Activated CD8-positive, alpha-beta T cell treated with anti-CD3 and anti-CD28 coated beads, Interleukin-2, amount 10 ng/mL, durations not matched to agents 7 days and 5 days (primary cell): ENCODE measurements at places on chromosomes 4 and X.

DNA sequence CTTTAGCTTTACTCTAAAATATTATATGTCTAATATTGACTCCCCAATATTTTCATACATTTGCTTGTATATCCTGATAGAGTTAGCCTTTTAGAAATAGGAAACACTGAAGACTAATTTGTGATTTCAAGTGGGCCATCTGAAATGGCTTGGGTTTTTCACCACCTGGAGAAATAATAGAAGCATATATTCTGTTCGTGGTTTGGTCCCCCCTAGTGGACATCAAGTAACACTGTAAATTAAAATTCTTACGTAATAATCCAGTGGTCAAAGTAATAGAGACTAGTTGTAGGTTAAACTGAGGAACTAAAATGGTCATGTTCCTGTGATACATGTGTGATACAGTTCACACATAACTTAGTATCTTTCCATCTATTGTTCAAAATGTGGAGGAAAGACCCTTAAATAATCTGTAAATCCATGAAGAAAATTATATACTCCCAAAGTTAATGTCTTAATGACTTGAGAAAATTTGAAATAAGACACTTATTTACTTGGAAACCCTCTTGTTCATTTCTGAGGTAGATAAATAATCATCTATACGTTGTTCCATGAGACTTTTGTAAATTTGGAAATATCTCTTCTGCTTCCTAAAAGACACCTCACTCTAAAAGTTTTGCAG, 79.8 kb upstream of the SMARCAD1 start:
- DNase-seq, result no peak

DNA sequence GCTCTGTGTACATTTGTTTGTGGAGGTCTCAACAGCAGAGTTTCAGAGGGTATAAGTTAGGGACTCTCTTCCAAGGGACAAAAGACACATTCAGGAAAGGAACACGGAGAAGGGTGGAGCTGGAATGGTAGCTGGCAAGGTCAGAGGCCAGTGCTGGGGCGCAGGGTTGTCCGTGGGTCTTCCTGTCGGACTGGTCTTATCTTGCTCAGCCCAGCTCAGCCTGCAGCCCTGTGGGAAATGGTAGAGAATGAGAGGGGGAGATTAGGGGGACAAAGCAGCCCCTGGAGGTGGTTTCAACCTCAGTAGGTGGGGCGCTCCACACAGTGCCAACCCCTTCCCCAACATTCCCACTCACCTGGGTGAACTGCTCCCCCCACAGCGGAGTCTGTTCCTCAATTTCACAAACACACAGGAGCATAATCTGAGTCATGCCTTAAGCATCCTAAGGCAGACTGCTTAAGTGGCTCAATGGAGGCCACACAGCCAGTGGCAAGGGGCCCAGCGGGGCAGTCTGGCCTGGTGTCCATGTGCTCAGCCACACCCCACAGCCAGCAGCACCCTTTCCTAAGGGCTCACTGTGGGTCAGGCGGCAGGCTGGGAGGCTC, 6.9 kb upstream of the HDAC6 start:
- no peak for DNase-seq

DNA sequence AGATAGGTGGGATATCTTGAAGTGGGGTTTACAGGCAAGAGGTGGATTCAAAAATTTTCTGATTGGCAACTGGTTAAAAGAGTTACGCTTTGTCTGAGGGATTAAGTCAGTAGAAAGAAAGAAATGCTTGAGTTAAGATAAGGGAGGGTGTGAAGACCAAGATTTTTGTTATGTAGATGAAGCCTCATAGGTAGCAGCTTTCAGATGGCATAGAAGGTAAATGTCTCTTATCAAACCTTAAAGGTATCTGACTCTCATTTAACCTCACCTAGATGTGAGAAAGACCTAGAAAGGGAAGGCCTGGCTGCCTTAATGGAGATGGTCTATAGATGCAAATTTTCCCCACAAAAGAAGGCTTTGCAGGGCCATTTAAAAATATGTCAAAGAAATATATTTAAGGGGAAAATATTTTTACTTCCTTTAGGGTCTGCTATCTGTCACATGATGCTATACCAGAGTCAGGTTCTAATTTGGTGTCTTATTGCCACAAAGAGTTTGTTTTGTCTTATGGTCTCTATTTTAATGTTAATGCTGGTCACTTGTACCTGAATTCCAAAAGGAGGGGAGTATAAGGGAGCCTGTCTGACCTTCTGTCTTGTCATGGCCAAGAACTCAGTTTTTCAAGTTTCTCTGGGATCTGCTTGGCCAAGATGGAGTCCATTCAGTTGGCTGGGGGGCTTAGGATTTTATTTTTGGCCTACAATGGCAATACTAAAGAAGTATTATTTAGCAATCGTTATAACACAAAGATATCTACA, 699.1 kb upstream of the AMOT start:
- DNase-seq, result no peak

GRCh38 chrX:79270401-79270800, 96.7 kb downstream of the ITM2A start:
- DNase-seq, result peak; percentile 80

- DNase-seq, result no peak
Measured at GRCh38 chrX:10352536-10352935, 195.8 kb downstream of the CLCN4 start.

- no peak for DNase-seq
Measured at GRCh38 chr4:7838136-7838782, 101.4 kb downstream of the AFAP1 start.

DNA sequence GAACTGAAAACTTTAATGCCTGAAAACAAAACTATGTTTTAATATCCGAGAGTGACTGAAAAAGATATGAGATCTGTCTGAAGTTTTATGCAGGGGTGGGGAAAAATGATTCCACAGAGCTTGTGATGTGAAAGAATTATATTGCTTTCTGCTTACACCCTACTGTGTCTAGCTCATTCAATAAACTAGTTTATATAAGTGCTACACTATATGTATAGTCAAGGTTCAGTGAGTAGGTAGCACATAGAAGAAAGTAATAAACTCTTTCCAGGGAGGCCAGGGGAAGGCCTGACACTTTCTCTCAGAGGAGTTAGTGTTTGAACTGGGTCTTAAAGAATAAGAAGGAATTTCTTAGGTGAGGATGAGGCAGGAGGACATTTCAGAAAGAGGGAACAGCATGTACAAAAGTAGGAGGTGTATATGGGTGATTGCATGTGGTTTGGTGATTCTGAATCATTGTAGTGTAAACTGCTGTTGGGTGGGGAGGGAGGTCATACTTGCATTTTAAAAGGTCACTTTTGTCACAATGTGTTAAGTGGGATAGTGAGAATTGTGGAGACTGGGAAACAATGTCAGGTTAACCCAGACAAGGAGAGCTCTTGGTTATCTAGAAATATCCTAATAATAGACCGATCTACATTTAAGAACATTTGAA, 25.1 kb upstream of the TEX13D start:
- no peak for DNase-seq

DNA sequence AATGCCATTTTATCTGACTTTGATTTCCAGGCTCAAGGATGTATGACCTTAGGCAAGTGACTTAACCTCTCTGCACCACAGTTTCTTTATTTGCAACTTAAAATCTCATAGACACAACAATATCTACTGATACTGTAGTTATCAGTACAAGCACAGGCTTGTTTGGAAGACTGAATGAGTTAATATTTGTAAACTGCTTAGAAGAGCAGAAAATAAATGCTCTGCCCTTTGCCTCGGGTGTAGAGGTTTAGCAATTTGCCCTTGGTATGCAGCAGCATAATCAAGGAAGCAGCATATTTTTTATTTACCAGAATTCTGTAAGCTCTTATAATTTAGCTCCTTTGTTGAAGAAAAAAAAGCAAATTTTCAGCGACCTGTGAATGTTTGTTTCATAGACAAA, 2.9 kb upstream of the CXCL1 start:
- DNase-seq, result no peak

GRCh38 chr4:53531585-53532224, 59.6 kb downstream of the LNX1 start:
- no peak for DNase-seq

DNA sequence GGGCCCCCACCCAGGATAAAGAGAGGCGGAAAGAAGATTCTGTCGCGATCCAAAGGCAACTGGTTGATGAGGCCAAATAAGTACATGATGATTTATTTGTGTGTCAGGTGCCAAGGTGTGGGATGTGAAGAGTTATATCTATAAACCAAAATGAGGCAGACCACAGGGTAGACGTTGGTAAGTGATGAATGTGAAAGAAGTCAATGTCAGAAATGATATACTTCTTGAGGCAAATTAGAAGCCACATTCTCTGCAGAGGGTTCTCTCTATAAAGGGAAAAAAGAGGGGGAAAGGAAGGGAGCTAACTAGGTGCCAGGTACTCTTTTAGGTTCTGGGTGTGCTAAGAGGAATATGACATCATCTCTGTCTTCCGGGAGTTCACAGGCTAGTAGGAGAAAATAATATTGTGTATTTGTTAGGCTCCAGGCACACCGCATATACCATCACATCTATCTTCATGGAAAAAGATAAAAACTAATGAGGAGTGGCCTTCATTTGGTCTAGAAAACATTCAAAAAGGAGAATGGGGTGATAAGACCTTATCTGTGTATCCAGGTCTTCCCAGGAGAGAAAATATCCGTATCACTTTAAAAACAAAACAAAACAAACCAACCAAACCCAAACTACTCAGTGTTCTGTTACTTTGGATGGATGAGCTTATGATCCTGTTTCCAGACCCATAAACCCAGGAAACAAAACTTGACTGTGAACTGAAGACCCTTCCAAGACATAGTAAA, 4.8 kb upstream of the SH2D1A start:
- DNase-seq, result no peak

DNA sequence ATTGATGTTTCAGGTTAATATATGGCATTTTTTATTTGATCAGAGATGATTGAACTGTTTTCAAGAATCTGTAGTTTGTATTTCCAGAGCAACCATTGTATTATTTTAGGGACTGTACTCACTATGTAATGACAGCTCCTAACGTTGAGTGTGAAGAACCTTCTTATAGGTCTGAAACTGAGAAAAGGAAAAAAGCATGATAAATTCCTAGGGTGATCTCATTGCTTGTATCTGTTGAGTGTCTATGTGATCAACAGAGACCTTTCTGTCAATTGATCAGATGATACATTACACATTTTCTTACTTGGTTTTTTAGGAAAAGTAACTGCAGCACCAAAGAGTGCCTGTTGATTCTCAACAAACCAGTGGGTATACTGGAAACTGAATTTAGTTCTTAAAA, 40.2 kb downstream of the SEC24B start:
- no peak for DNase-seq

GRCh38 chr4:174616661-174617060, 94.4 kb upstream of the HPGD start:
- no peak for DNase-seq

GRCh38 chr4:91198951-91199350, 1071.8 kb downstream of the CCSER1 start:
- no peak for DNase-seq

- DNase-seq, result no peak
Measured at GRCh38 chrX:97522307-97522706, 638.6 kb downstream of the RPA4 start.

- no peak for DNase-seq
Measured at GRCh38 chr4:98209111-98209510, 52.1 kb upstream of the RAP1GDS1 start.

- no peak for DNase-seq
Measured at GRCh38 chrX:63761639-63762038, 23.4 kb downstream of the ARHGEF9 start.

- no peak for DNase-seq
Measured at GRCh38 chrX:28920153-28920943, 333.1 kb downstream of the IL1RAPL1 start.

GRCh38 chr4:48542888-48543287, 52.8 kb downstream of the ZAR1 start:
- no peak for DNase-seq

GRCh38 chr4:137659431-137659830, 127.1 kb upstream of the PCDH18 start:
- no peak for DNase-seq
